ENCODE measurements at places on chromosomes 12 and 14. TPM values are rescaled to one million over a fixed set of nuclear protein-coding genes. Genes with fewer than 3 reads are reported as not detected.
A peak's percentile ranks its signal among the peaks of the same experiment; 100 is the strongest.

DNA sequence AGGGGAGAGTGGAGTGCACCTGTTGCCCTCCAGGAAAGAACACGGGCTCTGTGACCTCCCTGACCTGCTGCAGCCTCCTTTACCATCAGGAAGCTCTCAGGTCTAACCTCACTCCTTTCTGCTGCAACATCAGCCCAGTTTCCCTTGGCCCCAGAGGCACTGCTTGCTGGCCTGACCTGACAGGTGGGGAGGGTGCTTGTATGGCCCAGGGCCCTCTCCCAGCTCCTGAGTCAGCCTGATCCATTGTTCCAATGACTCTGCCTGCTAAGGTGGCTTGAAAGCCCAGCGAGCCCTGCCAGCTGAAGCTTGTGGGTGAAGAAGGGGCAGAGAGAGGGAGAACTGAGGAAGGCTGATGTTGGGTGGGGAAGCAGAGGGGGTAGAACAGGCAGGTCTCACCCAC lies 13.2 kb upstream of the KRT78 start:
- peak; percentile 74 for ATAC-seq

DNA sequence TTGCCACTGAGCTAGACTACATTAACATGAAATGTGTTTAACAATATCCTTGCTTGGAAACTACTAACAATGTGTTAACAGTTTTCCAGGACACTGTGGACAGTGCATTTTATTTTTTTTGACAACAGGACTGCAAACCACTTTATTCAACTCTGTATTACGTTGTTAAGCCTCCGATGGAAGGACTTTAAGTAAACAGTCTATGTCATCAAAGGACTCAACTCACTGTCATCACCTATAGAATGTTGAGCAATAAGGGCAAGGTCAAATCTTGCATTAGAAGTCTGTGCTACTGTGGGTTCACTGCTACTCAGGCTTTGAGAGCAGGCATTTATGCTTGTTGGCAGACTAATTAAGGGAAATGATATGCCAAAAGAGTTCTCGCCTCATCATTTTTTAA lies 483.7 kb downstream of the FLRT2 start:
- ATAC-seq, result no peak

DNA sequence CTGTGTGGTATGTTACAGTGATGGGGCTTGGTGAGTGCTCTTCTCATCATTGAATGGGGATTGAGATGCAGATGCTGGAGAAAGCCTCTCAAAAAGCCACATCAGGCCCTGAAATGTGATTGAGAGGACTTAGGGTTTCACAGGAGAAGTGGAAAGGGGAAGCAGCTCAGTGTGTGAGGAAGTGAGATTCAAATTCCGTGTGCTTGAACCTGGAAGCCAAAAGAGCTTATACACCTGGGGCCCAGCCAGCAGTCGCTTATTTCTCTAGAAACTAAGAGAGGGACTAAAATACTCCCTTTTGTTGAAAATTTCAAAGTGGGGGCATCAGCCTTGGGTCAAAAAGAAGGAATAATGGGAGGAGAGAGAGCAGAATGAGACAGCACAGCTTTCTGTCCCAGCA lies 39.1 kb upstream of the GZMB start:
- ATAC-seq, result no peak

DNA sequence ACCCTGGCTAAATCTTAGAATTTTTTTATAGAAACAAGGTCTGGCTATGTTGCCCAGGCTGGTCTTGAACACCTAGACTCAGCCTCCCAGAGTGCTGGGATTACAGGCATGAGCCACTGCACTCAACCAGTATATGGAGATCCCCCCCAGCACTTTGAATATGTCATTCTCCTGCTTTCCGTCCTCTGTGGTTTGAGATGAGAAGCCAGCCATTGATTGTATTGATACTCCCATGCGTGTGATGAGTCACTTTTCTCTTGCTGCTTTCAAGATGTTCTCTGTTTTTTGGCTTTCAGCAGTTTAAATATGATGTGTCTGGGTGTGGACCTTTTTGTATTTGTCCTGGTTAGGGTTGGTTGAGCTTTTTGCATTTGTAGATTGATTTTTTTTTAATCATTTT lies 75.2 kb upstream of the DNM1L start:
- ATAC-seq, result peak; percentile 42

DNA sequence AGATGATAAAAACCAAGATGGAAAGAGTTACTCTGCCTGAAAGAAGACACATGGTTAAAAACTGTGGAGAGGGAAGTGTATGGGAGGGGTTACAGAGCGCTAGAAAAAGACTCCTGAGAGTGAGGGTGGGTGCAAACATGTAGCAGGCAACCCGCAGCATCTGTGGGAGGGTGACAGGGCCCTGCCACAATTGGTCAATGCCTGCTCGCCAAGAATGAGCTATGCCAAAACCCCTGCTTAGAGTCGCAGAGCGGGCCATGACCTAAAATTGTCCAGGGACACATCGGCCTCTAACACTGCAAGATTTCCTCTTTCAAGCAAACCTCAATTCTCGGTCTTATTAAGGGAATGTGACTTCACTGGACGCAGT lies 700 bp downstream of the PRKAG1 start:
- ATAC-seq, result peak; percentile 5

GRCh38 chr14:51507906-51508511 lies 143.7 kb upstream of the FRMD6 start:
- ATAC-seq, result peak; percentile 51

DNA sequence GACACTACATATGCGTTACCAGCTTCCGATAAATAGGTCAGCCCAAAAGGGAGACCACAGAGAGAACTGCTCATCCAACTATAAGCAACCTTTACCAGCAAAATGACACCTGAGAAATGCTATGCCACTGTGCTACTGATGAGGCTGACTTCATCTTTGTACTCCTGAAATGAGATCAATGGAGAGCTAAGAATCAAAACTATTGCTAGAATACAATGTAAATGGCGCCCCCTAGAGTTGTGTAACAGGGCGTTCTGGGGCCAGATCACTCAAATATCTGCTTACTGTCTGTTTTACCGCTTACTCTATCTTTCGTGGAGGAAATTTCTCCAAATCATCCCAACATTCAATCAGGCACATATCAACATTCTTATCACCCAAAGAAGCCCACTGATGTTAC lies 4.6 kb downstream of the ZNF384 start:
- no peak for ATAC-seq

DNA sequence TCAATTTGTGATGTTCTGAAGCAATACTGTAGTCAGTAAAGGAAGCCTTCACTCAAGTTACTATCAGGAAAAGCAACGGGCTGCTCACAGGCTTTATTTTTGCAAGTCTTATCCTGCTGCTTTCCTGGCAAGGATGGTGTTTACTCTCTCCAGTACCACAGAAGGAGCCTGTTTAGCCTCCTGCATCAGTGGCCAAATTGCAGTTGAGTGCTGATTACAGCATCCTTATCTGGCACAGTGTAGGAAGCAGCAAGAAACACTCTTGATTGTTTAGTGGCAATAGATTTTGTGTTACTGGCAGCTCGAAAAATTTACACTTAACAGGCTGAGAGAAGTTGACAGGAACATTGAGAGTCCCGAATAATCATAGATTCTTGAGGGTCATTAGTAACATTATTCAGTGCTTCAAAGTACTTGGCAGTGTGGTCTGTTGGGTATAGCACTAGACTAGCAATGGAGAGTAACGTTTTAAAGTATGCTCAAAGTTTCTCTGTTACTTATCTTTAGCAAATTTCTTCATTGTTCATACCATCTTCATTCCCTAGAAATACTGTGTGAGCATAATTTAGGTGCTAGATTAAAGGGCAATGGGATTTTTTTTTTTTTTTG lies 11.7 kb downstream of the TULP3 start:
- ATAC-seq, result no peak

DNA sequence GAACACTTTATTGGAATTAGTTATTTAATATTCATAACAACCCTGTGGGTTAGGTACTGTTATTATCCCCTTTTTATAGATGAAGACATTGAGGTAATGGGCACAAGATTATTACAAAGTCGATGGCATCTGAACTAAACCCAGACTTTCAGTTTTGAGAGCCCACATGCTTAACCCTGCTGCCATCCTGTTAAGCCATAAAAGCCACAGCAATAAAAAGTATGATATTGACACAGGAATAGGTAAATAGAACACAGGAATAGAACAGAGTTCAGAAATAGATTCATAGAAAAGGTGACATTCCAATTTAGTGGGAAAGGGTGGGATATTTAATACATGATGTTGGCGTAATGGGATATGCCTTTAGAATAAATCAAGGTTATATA lies 119.8 kb downstream of the SLC38A1 start:
- ATAC-seq, result no peak

DNA sequence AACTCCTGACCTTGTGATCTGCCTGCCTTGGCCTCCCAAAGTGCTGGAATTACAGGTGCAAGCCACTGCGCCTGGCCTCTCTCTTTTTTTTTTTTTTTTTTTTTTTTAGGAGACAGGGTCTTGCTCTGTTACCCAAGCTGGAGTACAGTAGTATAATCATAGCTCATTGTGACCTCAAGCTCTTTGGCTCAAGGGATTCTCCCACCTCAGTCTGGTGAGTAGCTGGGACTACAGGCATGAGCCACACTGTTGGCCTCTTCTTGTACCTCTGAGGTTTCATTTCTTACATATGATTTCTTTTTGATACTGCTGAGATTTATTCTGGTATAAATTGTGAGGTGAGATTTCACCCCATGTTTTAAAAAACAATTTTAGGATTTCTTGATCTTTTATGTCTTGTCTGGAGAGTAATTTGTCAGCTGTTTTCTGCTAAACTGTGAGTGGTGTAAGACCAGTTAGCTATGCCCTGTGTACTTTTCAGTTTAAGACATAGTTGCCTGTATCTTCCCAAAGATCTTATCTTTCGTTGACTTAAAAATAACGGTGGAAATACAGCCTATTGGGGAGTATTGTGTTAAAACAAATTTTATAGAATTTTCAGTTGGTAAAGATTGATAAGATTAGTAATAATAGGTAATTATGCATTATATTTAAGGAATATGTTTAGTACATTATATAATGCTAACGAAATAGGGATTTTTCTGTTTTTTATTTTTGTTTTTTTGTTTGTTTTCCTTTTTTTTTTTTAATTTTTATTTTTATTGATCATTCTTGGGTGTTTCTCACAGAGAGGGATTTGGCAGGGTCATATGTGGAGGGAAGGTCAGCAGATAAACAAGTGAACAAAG lies 31.7 kb downstream of the WDR20 start:
- no peak for ATAC-seq

DNA sequence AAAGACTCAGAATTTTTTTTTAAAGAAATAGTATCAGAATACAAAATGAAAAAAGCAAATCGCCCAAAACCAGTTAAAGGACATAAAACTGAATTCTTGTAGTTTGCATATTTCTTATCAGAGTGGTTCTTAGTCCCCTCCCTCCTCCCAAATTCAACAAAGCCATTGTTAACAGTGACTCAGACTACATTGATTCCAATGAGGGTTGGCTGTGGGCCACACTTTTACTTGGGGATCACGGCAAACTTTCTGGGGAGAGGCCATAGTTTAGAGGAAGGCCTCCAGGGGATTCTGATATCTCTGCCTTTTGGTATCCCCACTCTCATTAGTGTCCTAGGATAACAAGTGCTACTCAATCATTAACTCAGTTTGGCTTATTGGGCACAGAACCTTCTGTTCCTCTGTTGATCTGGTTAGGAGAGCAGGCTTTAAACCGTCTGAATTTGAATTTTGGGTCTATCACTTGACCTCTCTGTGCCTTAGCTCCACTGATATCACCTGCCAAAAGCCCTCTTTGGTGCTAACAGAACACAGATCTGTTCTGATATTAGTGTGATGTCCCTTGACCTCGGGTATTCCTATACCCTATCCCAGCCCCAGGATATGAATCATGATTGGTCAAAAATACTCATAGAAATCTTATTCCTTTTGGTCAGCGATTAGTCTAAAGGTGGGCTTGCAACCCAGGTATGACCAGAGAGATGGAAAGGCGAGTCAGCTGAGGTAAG lies 45.2 kb upstream of the APPL2 start:
- no peak for ATAC-seq

- no peak for ATAC-seq
Observed at GRCh38 chr12:68798882-68799234, 9.1 kb upstream of the MDM2 start.

DNA sequence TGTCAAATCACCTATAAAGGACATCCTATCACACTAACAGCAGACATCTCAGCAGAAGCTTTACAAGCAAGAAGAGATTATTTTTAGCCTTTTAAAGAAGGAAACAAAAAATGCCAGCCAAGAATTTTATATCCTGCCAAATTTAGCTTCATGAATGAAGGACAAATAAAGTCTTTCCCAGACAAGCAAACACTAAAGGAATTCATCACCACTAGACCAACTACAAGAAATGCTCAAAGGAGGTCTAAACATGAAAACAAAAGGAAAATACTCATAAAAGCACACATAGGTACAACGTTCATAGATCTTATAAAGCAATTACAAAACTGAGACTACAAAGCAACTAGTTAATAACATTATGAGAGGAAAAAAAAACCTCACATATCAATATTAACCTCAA lies 20.7 kb upstream of the STAB2 start:
- ATAC-seq, result no peak

DNA sequence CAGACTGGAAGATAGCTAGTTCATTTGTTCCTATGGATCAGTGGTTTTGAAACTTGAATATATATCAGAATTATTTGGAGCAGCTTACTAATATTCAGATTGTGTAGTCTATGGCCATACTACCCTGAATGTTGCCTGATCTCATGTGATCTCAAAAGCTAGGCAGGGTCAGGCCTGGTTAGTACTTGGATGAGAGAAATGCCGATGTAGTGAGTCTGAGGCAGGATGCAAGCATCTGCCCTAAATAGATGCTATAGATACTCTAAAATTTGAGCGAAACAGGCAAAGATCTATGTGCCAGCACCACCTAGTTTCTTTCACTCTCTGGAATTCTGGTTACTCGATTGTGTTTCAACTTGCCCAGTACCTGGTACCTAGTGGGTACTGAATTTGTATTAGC lies 40.9 kb downstream of the FRMD6 start:
- ATAC-seq, result no peak

DNA sequence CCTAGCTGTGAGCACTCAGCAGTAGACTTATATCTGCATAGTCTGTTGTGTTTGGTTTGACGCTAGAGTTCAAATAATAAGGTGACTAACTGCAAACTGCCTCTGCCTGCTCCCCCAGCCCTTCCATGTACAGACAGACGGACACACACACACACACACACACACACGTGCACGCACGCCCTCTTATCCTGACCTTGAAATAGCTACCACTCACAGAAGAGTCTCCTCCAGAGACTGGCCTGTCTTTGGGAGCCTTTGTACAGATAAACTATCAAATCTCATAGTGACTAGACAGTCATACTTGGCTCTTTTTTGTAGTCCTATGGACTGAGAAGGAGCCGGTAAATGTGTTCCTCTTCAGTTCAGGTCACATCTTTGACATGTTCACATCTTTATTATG lies 158.4 kb downstream of the FBXL14 start:
- no peak for ATAC-seq

GRCh38 chr12:64912516-64913255 lies 88.2 kb downstream of the TBC1D30 start:
- ATAC-seq, result no peak

GRCh38 chr14:30330033-30330432 lies 228.9 kb upstream of the G2E3 start:
- ATAC-seq, result no peak

Gene PTGER2
- 0.40 TPM for total RNA-seq

Gene GPRC5A
- 11.8 TPM for total RNA-seq

Gene SIX6
- total RNA-seq, result not detected

Data from esophagus mucosa (tissue), 1 donor.